ENCODE measurements at places on chromosomes 2 and 18. TPM values are rescaled to one million over a fixed set of nuclear protein-coding genes. Genes with fewer than 3 reads are reported as not detected.

GRCh38 chr2:112174383-112174782, 36.2 kb downstream of the FBLN7 start:
- no peaks in the 10 kb centered on the region for H3K27me3 ChIP-seq
- no peaks in the 10 kb centered on the region for H3K36me3 ChIP-seq
- no peak overlapping the region for H3K27ac ChIP-seq
- no peak for DNase-seq
- H3K4me3 ChIP-seq, result no peak overlapping the region

DNA sequence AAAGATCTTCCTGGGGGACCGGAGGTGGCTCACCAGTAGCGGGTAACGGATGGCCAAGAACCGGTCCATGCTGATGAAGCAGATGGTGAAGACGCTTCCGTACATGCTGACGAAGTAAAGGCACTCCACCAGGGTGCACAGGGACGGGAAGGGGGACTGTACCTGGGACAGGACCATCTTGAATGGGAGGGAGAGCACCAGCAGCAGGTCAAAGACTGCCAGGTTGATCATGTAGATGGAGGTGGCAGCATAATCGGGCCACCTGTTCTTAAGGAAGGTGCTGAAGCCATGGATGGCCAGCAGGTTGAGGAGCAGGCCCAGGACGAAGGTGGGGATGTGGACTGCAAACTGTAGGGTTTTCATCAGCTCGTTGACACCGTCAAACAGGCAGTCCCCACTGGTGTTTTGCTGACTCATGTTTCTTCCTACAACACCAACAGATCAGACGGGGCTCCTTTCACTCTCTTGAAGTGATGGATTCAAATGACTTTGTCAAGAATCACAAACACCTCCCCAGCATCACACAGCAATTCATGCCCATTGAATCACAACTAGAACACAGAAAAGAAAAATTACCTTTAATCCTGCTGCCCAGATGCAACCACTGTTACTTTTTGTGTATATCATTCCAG, 14.4 kb downstream of the GPR55 start:
- H3K36me3 ChIP-seq, result no peaks in the 10 kb centered on the region
- H3K4me1 ChIP-seq, result peaks cover 7% of the 10 kb centered on the region
- H3K27me3 ChIP-seq, result no peaks in the 10 kb centered on the region
- DNase-seq, result no peak
- H3K4me3 ChIP-seq, result no peak overlapping the region

DNA sequence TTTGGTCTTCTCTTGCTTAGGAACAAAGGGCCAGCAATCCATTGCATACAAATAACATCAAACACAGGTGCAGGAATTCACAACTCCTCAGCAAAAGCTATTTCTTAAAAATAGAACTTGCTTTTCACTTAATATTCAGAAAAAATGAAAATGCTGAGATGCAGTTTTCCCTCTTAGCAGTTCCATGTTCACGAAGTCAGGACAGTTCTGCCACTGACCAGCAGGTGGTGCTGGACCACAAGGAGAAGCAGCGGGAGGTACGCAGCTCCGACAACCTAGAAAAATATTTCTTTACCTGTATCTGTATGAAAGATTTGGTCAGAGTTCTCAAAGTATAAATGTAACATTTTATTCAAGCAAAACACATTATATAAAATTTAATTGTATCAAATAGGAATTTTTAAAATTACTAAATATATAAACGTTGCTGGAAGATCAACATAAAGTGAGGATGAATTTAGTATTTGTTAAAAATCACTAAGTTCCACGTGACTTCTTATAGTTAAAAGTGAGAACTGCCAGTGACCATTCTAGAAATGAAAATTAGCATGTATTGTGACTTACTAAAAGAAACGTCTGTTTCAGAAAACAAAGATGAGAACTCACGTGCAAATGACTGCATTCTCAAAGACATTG, 48.8 kb downstream of the ADNP2 start:
- DNase-seq, result peak; percentile 60
- H3K27ac ChIP-seq, result no peak overlapping the region
- H3K36me3 ChIP-seq, result no peaks in the 10 kb centered on the region
- no peaks in the 10 kb centered on the region for H3K27me3 ChIP-seq
- H3K4me3 ChIP-seq, result no peak overlapping the region

DNA sequence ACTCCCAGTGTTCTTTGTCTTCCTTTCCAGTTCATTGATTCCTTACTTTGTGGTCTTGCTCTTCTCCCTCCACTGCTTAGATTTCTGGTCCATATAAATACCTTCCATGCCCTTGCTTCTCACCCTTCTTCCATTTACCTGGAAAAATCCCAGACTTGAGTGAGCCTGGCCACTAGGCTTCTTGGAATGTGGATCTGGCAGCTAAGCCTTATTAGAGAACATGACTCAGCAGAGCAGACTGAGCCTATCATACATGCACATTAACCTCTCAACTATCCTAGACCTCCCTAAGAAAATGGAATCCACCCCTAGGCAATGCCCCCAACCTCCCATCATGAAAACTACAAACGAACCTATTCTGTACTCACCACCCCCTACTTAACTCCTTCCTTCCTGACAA, 127.7 kb downstream of the RHBDD1 start:
- H3K4me3 ChIP-seq, result no peak overlapping the region
- H3K27me3 ChIP-seq, result no peaks in the 10 kb centered on the region

- no peak for DNase-seq
- H3K36me3 ChIP-seq, result no peaks in the 10 kb centered on the region
- no peaks in the 10 kb centered on the region for H3K27me3 ChIP-seq
- H3K4me1 ChIP-seq, result no peaks in the 10 kb centered on the region
Measured at GRCh38 chr2:158138255-158138654, 36.6 kb downstream of the UPP2 start.

GRCh38 chr2:239293775-239294430, 106.9 kb downstream of the HDAC4 start:
- no peaks in the 10 kb centered on the region for H3K27me3 ChIP-seq
- peak; percentile 62 for DNase-seq
- peaks cover 79% of the 10 kb centered on the region for H3K4me1 ChIP-seq
- no peak overlapping the region for H3K27ac ChIP-seq
- no peak overlapping the region for H3K4me3 ChIP-seq

DNA sequence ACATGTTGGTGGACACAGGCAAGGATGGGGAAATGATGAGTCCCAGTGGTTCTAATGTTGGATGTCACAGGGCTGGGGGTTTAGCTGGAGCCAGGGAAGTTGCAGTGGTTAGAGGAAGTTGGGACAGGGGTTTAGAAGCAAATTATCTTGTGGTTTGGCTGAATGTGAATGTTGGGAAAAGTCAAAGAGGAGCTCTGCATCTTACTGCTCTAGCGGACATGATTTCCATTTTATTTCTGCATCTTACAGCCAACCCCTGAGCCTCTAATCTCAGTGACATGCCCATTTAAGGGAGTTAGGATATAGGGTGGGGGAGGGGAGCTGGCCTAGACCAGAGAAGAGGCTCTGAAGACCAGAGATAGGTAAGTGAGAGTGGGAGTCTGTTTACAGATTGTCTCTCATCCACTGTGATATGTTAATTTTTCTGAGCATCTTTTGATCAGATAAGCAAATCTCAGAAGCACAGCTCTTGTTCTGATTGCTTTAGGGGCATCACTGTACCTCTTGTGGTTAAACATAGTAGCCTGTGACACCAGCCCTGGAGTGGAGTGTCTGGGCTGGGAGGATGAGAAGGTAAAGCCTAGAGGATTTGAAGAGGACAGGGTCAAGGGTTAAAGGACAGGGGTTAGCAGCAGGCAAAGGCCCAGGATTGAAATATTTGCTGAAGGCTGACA, 43.6 kb downstream of the SETBP1 start:
- no peak overlapping the region for H3K4me3 ChIP-seq
- no peaks in the 10 kb centered on the region for H3K27me3 ChIP-seq
- H3K4me1 ChIP-seq, result peaks cover 53% of the 10 kb centered on the region
- H3K36me3 ChIP-seq, result no peaks in the 10 kb centered on the region
- no peak for DNase-seq
- no peak overlapping the region for H3K27ac ChIP-seq

DNA sequence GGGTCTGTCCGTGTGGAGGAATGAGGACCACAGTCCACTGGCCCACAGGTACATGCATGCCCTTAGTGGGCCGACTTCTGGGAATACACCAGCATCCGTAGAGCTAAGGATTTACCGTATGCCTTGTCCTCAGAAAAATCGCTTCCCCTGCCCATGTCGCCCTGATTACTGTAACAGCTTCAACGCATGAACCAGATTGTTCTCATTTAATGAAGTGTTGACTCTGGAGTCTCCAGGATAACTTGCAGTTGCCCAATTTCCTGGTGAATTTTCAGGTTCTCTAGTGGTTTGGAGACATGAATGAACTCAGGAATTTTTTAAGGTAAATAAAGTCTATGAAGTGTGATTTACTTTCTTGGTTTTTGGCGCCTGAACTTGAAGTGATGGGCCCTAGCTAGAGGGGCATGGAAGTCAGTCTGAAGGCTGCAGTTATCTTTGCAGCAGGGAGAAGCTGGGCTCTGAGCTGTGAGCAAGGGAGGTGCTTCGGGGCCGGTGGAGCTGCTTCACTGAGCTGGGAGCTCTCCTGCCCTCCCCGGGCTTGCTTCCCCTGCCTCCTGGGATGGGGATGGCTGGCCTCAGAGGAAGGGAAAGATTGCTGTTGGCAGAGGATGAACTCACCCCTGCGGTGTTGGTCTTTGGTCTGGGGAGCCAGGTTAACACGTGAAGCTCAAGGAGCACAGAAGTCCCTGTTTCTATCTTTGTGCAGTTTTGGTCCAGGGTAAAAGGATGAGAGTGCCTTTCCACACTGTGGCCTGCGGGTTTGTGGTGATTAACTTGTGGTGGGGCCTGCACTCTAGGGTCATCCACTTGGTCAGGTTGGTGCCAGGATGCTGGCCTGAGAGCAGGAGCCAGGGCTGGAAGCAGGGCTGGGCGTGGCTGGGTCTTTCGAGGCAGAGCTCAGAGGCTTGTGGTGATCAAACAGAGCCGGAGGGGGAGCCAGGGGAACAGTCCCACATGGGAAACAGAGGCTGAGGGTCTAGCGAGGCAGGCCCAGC, 28.1 kb downstream of the TCF7L1 start:
- no peaks in the 10 kb centered on the region for H3K4me1 ChIP-seq
- no peak overlapping the region for H3K4me3 ChIP-seq
- H3K36me3 ChIP-seq, result no peaks in the 10 kb centered on the region
- no peaks in the 10 kb centered on the region for H3K27me3 ChIP-seq

- H3K4me3 ChIP-seq, result no peak overlapping the region
- no peaks in the 10 kb centered on the region for H3K27me3 ChIP-seq
- no peak overlapping the region for H3K27ac ChIP-seq
- DNase-seq, result no peak
- H3K36me3 ChIP-seq, result no peaks in the 10 kb centered on the region
Measured at GRCh38 chr2:191352536-191352935, 107.3 kb downstream of the MYO1B start.

GRCh38 chr2:50408936-50409335, 623.0 kb downstream of the NRXN1 start:
- H3K4me3 ChIP-seq, result no peak overlapping the region
- H3K4me1 ChIP-seq, result no peaks in the 10 kb centered on the region
- no peak overlapping the region for H3K27ac ChIP-seq
- DNase-seq, result no peak
- H3K36me3 ChIP-seq, result no peaks in the 10 kb centered on the region

DNA sequence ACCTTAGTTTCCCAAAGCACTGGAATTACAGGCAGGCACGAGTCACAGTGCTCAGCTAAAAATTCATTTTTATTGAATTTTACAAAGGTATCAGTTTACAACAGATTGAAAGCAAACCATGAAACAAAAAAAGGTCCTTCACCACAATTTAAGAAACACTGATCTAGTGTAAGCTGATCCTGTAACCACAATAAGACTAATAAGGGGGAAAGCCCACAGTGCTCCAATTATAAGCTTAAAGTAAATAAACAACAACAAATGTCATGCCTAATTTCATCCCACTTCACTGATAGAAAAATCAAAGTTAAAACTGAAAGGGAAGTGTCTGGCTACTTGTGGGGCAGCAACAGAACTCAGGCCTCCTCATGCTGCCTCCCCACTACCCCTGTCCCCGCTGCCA, 49.2 kb downstream of the ICA1L start:
- H3K27ac ChIP-seq, result no peak overlapping the region
- H3K4me1 ChIP-seq, result no peaks in the 10 kb centered on the region
- no peak for DNase-seq
- no peak overlapping the region for H3K4me3 ChIP-seq
- H3K36me3 ChIP-seq, result no peaks in the 10 kb centered on the region
- H3K27me3 ChIP-seq, result no peaks in the 10 kb centered on the region

- no peak overlapping the region for H3K4me3 ChIP-seq
- no peaks in the 10 kb centered on the region for H3K27me3 ChIP-seq
- H3K36me3 ChIP-seq, result no peaks in the 10 kb centered on the region
- no peaks in the 10 kb centered on the region for H3K4me1 ChIP-seq
- DNase-seq, result no peak
Measured at GRCh38 chr2:203972066-203972465, 35.5 kb downstream of the ICOS start.

- no peaks in the 10 kb centered on the region for H3K27me3 ChIP-seq
- H3K27ac ChIP-seq, result no peak overlapping the region
- DNase-seq, result no peak
- H3K4me3 ChIP-seq, result no peak overlapping the region
Measured at GRCh38 chr2:75054296-75054695, 95.9 kb downstream of the POLE4 start.

- DNase-seq, result no peak
- H3K4me1 ChIP-seq, result peaks cover 15% of the 10 kb centered on the region
- H3K27ac ChIP-seq, result no peak overlapping the region
- no peaks in the 10 kb centered on the region for H3K27me3 ChIP-seq
- no peaks in the 10 kb centered on the region for H3K36me3 ChIP-seq
- H3K4me3 ChIP-seq, result no peak overlapping the region
Measured at GRCh38 chr2:33497221-33497650, 20.8 kb downstream of the RASGRP3 start.

- H3K36me3 ChIP-seq, result no peaks in the 10 kb centered on the region
- no peaks in the 10 kb centered on the region for H3K27me3 ChIP-seq
- H3K4me1 ChIP-seq, result peaks cover 17% of the 10 kb centered on the region
- no peak overlapping the region for H3K27ac ChIP-seq
- no peak overlapping the region for H3K4me3 ChIP-seq
Measured at GRCh38 chr18:23228102-23229061, 93.1 kb downstream of the CABLES1 start.

- no peaks in the 10 kb centered on the region for H3K4me1 ChIP-seq
- H3K4me3 ChIP-seq, result no peak overlapping the region
- H3K27ac ChIP-seq, result no peak overlapping the region
- no peaks in the 10 kb centered on the region for H3K27me3 ChIP-seq
- DNase-seq, result no peak
- no peaks in the 10 kb centered on the region for H3K36me3 ChIP-seq
Measured at GRCh38 chr2:173802518-173802917, 162.7 kb downstream of the SP3 start.

GRCh38 chr2:83594241-83595120, 864.6 kb downstream of the SUCLG1 start:
- no peaks in the 10 kb centered on the region for H3K27me3 ChIP-seq
- no peak overlapping the region for H3K27ac ChIP-seq
- no peak for DNase-seq
- H3K4me1 ChIP-seq, result no peaks in the 10 kb centered on the region
- H3K4me3 ChIP-seq, result no peak overlapping the region
- H3K36me3 ChIP-seq, result no peaks in the 10 kb centered on the region

GRCh38 chr2:240393831-240394410, 41.5 kb upstream of the GPC1 start:
- H3K27ac ChIP-seq, result no peak overlapping the region
- no peaks in the 10 kb centered on the region for H3K27me3 ChIP-seq
- no peaks in the 10 kb centered on the region for H3K4me1 ChIP-seq
- H3K36me3 ChIP-seq, result no peaks in the 10 kb centered on the region
- no peak overlapping the region for H3K4me3 ChIP-seq
- no peak for DNase-seq

Gene VWC2L
- not detected for total RNA-seq

Gene PIEZO2
- not detected for total RNA-seq

Gene ZBTB7C
- not detected for total RNA-seq

Gene TRPM8
- not detected for total RNA-seq

Measured in CD8-positive, alpha-beta memory T cell (primary cell).